Neuronal stem cell (in vitro differentiated cells): ENCODE measurements at places on chromosomes 11 and 22.

- DNase-seq, result no peak
Measured at GRCh38 chr22:50207383-50208140, 6.8 kb downstream of the SELENOO start.

DNA sequence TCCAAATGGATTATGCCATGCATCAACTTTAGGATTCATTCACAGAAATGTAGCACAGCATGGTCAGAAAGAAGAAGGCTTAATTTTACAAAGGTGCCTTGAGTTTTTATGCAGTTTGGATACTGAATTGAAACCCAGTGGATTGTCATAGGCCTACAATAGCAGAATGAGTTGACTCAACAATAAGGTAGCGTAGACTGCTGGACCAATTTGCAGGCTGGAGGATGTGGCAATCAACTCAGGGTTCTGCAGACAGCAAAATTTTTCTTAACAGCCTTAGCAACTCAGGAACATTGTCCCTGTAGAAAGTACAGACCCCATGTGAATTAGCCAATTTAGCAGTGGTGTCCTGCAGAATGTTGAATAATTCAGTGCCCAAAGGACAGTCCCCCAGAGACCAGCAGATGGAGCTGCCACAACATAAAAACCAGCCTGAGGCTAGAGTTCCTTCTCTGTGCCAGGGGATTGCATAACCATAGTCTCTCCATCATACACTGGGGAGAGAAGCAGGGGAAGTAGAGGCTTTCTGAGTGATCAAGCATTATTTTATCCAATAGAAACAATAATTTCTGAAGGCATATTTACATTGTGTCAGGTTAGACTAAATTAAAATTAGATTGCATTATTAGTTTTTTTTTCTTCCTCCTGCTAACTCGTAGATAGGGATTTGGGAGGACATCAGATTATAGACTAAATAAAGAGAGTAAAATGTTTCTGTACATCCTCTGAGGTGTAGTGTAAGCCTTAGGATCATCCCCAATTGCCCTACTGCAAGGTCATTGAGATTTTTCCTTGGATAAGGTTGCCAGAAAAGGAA lies 20.3 kb upstream of the MRPL17 start:
- DNase-seq, result peak; percentile 27

DNA sequence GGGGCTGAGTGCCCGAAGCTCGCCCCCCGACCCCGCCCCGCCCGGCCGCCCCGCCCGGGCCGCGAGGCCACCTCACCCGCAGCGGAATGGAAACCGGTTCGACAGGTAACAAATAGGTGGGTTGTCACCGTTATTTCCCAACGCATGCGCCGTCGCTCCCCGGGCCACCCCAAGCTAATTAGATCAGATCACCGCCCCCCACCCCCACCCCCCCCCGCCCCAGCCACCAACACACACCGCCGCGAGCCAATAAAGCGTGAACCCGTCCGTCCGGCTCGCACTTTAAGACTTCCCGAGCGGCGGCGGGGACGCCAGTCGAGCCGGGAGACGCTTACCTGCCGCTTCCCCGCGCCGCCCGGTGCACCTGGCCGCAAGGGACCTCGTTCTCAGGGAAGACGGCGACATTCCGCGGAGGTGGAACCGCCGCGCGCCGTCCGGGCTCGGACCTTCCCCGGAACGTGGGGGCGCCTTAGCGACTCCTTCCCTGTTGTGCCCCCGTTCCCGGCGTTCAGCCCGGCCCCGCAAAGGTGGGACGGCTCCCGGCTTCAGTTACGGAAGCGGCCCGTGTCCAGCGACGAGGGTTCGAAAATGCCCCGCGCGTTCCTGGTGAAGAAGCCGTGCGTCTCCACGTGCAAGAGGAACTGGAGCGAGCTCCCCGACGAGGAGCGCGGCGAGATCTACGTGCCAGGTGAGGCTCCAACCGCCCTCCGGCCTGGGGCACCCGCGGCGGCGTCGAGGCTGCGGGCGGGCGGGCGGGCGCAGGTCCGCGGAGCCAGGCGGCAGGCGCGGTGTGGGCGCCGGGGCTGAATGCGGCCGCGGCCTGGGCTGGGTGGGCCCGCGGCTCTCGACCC lies at the start of gene OVOL1:
TSS of gene OVOL1 (plus strand) at position 278 of the 851 bp plus-strand sequence. CDS start at position 589, 311 bp downstream.
- no peak for DNase-seq

DNA sequence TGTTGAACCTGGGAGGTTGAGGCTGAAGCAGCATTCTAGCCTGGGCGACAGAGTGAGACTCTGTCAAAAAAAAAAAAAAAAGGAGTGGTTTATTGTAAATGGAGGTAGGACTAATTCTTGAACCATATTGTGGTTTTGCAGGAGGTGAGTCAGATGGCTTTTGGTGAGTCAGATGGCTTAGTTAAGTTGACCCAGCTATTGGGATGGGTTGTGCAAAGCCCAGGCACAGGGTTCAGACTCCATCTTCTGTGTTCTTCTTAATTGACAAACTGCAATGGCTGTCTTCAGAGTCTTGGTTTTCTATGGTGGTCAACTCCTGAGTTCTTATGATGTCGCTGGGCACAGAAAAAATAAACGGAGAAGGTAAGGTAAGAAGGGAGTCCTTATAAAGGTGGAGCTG lies 182.7 kb downstream of the ADAMTS15 start:
- no peak for DNase-seq

GRCh38 chr22:29431986-29432385 lies 6.4 kb upstream of the RFPL1 start:
- no peak for DNase-seq

DNA sequence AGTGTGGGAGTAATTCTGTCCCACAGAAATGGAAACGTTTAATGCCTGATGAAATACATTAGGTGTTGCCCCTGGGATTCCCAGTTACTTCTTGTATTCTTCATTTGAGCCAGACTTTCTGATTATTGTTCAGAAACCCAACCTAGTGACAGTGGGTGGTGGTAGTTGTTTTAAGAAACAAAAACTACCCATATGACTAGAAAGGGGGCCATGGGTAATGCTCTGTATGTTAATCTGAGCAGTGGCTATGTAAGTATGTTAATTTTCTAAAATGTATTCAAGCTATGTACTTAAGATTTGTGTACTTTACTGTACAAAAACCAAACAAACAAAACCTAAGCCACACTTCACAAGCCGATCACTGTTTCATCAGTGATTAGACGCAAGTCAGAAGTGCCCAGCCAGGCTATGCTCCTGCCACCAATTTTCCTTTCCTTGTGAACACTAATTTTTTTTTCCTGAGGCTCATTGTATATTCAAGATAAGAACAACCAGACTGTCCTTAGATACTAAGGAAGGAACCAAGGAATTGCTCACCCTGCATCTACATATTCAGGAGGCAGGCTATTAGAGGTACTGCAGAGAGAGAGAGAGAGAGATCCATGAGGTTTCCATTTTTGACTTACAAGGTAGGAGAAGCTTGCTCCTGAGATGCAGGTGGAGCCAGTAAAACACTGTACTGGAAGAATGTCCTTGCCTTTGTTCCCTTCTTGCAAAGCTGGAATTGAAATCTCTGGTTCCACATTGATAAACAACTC lies 122.7 kb downstream of the DBX1 start:
- no peak for DNase-seq

DNA sequence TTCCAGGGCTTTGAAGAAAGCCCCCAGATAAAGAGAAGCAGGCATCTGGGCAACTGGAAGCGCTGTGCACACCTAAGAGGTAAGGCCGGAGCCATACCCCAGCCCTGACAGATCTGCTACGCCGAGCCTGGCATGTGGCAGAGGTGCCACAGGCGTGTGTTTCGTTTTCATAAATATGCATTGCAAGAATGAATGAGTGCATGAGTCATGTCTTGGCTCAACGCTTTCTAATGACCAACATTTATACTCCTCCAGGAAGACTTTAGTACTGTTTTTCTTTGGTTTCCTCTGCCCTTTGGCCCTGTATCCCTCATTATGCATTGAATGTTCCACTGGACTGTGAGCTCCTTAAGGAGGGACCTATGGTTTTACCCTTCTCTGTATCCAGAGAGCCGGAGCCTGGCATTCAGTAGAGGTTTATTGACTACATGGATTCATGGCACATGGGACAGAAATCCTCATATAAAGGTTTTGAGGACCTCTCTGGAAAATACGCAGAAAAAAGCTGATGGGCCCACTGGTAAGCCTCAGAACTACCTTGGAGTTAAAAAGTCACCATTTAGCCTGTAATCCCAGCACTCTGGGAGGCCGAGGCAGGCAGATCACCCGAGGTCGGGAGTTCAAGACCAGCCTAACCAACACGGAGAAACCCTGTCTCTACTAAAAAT lies 38.9 kb upstream of the CSNK2A3 start:
- DNase-seq, result no peak

DNA sequence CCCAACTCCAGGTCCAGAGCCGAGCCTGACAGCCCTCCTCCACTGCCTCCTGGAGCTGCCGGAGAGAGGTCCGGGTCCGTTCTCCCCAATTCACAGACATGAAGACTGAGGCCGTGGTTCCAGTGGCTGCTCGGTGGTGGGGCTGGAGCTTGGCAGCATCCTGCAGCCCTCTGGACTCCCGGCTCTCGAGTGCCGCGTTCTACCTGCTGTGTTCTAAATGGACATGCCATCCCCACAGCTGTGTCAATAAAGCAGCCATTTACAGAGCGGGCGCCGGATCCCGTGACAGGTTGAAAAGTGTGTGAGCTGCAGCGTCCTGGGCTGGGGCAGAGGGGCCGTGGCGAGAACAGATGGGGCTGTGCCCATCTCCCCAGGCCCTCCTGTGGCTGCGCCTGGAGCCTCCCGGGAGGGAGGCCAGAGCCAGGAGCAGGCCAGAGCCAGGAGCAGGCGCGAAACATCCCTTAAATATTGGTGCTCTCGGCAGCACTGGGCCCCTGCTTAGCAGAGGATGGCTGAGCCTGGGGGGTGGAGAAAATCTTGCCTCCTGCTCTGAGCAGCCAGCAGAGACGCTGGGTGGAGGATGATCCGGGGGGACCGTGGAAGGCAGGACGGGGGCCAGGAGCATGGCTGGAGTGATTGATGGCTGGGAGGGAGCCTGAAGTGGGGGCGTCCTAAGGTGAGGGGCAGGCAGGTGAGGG lies 46.2 kb downstream of the FLRT1 start:
- no peak for DNase-seq

DNA sequence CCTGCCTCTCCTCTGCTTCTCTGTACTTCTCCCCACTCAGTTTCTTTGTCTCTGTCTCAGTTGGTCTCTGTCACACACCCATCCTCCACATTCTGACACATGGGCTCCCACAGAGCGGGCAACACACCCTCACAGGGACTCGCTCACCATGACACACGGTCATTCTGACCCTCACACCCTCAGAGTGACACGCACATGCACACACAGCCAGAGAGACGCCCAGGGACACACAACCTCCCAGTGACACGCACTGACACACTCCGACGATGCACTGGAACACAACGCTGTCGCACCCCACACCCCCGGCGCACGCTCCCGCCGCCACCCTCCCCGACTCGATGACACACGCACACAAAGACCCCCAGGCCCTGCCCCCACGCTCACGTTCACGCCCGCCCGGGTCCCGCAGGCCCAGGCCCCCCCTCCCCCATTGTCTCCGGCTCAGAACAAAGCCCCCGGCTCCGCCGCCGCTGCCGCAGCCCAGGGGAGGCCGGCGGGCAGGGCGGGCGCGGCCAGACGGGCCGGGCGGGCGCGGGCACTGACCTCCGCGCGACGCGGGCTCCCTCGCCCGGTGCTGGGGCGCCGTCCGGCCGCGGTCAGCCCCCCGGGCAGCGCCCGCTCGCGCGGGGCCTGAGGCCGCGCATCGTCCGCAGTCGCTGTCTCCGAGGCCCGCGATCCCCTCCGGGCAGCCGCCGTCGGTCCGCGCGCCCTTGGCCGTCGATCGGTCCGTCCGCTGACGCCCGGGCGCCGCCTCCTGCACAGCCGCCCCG lies 404 bp downstream of the DCHS1 start:
- DNase-seq, result no peak

DNA sequence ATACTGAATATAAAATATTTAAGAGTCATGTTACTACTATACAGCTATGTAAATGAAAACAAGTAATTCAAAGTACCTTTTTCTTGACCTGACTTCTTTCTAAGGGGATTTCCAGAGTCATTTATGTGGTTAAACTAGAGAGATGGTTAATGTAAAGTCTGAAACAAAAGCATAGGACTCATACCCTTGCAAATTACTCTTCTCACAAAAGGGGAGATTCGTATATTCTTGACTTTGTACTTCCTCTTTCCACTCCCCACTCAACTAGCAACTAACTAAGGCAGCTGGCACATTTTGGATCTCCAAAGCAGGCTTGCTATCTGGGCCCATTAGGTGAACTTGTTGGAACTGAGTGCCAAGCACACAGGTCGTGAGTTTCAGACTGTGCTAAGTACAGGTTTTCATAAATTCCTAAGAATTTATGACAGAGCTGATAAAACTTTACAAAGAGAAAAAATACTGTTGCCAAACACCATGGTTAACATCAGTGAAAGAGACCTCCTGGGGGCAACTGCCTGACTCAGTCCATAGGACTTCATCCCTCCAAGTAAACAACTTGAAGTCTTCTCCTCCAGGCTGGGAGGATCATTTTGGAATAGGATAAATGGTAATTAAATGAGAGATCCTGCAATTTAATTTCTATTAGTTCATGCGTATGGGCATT lies 77.0 kb upstream of the DDI1 start:
- no peak for DNase-seq

- DNase-seq, result no peak
Measured at GRCh38 chr22:47552024-47552423, 789.6 kb downstream of the TBC1D22A start.

DNA sequence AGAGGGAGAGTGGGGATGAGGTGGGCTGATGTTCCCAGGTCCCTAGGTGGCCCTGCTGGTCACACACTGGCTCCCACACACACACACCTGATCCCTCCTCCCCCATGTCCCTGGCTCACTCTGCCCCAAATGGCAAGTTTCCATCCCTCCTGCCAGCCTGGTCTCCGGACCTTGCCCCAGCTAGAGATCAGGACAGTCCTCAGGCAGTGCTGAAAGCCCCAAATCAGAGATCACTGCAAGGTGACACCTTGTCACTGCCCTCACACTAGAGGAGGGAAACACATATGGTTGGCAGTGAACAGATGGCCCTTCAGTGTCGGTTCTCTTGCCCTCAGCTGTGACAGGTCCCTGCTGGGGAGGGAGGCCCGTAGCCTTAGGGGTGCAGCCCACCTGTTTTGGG lies 7.6 kb downstream of the TMPRSS5 start:
- no peak for DNase-seq

DNA sequence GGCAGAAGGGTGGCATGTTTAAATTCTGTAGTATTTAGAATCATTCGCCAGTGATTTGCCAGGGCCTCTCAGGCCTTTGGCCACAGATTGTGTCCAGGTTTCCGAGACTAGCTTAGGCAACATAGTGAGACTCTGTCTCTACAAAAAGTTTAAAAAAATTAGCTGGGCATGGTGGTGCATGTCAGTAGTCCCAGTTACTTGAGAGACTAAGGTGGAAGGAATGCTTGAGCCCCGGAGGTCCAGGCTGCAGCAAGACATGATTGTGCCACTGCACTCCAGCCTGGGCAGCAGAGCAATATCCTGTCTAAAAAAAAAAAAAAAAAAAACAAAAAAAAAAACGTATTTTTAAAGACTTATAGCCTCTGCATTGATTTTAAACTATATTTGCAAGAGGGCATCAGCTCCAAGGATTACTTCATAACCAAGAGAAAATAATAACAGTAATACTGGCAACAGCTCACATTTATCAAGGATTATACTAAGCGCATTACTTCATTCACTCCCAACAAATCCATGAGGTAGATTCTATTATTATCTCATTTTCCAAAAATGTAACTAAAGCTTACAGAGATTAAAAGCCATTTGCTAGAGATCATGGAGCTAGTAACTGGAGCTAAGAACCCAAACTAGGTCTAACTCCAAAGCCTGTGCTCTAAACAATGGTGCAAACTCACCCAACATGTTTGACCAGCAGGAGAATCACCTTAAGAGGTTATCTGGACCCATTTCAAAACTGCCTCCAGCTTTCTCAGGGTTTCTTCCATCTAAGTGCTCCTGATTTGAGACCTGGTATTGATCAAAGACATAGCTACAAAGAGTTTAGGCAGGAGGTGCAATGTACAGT lies 32.6 kb upstream of the SLC6A5 start:
- no peak for DNase-seq

GRCh38 chr22:46763051-46763705 lies 728 bp downstream of the TBC1D22A start:
- no peak for DNase-seq
